ENCODE measurements at places on chromosomes 7 and 10.

DNA sequence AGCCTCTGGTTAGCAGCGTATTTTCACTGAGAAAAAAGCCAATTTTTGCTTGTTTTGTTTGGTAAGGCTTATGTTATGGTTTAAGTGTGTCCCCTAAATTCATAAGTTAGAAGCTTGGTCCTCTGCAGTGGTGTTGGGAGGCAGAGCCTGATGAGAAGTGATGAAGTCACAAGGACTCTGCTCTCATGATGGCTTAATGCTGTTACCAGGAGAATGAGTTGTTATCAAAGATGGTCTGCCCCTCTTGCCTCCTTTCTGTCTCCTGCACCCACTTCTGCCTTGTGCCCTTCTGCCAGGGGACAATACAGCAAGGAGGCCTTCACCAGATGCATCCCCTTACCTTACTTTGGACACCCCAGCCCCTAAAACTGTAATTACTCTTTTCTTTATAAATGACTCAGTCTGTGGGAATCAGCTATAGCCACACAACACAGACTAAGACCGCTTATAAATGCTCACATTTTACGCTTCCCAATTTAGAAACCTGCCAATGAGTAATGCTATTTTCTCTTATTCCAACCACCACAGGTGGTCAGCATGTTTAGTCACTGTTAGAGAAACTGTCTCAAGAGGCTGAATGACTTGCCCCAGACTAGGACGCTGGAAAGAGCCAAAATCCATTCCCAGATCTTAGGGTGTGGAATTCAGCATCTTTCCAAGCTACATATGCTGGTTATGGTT, 6.1 kb upstream of the PKD1L1 start:
- no peak for DNase-seq

DNA sequence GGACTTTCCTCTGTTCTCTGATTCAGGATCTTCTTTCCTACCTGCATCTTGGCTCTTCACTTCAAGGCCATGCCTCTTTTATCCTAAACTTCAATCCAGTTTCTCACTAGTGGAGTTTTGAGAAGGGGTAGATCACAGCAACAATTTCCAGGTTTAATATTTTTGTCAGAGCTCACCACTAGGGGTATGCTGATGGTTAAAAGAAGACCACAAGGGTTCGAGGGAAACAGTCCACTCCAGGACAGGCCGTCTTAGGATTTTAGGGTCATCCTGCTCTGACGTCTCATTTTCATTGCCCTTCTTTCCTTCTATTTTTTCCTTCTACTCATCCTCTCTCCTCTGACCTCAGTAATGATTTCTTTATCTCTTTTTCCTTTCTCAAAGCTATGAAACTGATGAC, 11.3 kb downstream of the STAG3 start:
- no peak for DNase-seq

- DNase-seq: no peak
Observed at GRCh38 chr7:98137826-98138151, 31.1 kb downstream of the LMTK2 start.

DNA sequence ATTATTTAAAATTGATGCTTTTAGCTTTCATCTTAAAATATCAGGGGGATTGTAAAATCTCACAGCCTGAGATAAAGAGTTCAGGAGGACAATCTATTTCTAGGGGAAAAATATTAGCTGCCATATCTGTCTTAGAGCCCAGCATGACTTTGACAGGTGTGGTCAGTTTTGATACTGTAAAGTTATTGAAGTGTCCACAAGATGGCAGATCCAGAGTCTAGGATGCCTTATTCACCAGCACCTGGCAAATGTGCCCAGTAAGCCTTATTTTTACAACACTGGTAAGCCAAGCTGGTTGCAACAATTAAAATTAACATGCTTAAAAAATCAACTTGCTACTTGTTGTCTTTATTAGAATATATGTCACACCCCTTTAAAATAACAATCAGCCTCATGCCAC, 579.3 kb downstream of the SH2D4B start:
- DNase-seq: no peak

DNA sequence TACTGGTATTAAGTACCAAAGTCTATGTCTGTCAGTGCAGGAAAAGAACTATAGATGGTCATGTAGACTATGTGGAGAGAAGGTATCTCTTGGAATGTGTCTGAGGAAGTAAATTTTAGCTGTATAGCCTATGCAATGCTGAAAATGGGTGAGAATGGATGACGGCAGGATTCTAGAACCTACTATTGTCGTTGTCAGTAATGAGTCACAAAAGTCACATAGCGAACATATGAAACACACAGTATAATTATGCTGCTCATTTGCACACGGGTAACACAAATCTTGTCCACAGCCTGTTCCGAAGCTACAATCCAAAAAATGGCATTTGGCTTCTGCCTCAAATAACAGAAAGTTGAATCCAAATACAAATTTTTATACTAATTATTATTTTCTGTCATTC, 33.6 kb upstream of the KMT2E start:
- DNase-seq: no peak

DNA sequence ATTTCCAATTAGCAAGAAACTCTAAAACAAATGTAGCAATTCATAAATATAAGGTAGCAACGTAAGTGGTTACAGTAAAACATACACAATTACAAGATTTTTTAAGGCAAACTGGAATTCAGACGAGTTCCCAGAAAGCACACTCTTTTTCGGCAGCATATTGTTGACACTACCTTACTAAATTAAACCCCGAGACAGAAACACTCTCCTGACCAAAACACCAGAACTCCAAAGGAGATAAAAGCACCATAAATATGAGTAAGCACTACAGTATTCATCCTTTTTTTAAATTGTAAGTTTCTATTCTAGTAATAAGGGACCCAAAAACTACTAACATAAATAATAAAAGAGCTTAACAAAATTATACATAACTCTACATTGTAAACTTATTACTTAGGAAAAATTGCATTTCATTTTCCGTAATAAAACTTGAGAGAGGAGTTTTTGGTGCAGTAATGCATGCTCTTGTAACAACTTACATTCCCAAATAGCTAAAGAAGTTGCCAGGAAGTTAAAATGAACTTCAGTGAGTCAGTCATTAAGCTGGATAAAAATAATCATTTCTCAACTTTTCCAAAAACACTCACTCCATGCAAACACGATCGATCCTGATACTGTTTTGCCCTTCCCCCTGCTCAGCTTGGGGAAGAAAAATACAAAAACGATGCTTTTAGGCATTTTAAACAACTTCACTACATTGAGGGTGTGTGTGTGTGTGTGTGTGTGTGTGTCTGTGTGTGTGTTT, 2.0 kb downstream of the PIP4K2A start:
- DNase-seq: no peak

DNA sequence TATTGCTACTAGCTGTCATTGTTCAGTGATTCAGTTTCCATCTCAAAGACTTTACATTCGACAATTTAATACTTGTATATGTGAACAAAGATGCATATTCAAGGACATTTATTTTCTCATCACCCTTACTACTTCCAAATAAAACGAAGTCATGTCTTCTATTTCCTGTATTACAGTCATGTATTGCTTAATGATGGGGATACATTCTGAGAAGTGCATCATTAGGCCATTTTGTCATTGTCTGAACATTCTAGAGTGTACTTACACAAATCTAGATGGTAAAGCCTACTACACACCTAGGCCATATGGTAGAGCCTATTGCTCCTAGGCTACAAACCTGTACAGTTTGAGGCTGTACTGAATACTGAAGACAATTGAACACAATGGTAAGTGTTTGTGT, 6.5 kb downstream of the C10orf95 start:
- no peak for DNase-seq

DNA sequence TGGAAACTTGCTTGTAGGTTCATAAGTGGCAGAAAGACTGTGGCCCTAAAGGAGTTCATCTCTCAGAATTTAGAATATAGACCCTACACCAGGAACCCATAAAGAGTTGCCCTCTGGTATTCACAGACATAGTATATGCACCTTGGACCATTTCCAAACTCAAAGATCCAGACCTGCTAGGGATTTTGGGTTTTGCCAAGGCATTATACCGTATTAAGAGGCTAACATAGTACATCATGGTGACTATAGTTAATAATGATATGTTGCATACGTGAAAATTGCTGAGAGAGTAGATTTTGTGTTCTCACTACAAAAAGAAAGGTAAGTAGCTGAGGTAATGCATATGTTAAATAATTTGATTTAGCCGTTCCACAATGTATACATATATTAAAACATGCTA, 13.9 kb downstream of the IFIT3 start:
- DNase-seq: no peak

DNA sequence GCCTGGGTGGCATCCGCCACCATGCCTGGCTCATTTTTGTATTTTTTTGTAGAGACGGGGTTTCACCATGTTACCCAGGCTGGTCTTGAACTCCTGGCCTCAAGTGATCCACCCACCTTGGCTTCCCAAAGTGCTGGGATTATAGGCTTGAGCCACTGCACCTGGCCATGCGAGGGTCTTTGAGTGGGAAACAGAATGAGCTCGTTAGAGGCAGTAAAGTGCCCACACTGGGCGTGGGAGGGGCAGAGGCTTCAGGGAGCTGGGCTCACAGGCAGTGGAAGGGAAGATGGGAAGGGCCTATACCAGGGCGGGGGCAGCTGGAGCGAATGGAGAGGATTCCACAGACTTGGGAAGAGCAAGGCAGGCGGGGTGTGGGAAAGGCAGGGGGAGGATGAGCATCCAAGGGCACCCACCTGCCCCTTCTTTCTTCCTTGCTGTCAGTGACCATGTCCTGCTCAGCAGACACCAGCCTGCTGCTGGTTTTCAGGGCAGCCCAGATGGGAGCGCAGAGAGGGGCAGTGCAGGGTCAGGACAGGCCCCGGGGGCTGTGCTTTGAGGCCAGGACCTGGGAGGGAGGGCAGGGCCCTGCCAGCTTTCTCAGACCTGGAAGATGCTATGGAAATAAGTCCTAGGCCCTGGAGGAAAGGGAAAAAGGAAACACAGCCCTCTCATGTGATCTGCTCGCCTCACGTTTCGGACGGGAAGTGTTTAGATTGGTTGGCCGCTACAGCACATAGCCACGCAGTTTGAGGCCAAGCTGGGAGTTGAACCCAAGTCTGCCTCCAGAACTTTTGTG, 4.2 kb downstream of the FZD9 start:
- DNase-seq: no peak

DNA sequence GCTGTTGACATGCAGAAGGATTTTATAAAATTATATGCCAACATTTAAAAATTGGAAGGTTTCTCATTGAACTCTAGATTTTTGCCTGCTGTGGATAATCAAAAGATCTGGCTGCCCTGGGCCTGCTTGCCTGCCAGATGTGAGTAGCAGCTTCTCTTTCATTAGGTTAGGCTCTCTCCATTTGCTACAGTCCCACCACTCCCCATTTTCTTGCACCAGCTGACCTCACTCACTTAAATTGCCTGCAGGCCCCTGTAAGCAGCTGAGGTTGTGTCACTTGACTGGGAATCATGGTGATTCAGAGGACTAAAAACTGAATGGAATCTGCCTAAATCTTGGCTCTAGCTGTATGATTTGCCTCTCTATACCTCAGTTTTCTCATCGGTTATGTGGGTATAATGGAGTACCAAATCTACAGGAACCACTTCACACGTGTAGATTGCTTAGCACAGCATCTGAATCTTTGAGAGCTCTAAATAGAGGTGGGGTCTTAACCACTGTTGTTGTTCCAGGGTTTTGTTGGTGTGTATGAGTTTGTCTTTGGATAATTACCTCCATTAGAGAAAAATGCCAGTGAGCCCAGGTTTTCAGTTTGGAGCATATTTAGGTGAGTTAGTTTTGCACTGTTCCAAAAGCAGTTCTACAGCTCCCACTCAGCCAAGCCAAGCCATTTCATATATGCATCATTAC, 18.6 kb upstream of the RAPGEF5 start:
- no peak for DNase-seq

- no peak for DNase-seq
Observed at GRCh38 chr7:49023345-49024328, 99.3 kb downstream of the CDC14C start.

GRCh38 chr10:43890124-43890523, 241.4 kb upstream of the ZNF32 start:
- DNase-seq: no peak

DNA sequence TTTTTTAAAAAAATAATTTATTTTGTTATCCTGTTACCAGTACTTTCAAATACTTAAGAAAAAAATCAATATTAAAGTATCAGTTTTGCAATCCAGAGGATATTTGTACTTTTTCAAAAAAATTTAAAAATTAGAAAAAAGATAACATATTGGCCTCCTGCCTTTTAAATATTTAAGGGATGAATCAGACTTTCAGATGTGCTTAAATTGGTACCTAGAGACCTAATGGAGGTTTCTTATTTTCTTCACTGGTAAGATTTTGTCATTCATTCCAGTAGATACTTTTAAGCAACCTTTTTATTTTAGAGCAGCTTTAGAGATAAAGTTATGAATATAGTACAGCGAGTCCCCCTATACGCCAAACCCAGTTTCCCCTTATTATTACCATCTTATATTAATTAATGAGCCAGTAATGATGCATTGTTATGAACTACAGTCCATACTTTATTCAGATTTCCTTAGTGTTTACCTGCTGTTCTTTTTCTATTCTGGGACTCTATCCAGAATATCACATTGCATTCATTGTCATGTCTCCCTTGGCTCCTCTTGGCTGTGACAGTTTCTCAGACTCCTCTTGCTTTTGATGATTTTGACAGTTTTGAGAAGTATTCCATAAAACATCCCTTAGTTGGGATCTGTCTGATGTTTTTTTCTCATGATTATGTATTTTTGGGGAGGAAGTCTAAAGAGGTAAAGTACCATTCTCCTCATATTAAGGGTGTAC, 34.2 kb downstream of the BICC1 start:
- DNase-seq: no peak

DNA sequence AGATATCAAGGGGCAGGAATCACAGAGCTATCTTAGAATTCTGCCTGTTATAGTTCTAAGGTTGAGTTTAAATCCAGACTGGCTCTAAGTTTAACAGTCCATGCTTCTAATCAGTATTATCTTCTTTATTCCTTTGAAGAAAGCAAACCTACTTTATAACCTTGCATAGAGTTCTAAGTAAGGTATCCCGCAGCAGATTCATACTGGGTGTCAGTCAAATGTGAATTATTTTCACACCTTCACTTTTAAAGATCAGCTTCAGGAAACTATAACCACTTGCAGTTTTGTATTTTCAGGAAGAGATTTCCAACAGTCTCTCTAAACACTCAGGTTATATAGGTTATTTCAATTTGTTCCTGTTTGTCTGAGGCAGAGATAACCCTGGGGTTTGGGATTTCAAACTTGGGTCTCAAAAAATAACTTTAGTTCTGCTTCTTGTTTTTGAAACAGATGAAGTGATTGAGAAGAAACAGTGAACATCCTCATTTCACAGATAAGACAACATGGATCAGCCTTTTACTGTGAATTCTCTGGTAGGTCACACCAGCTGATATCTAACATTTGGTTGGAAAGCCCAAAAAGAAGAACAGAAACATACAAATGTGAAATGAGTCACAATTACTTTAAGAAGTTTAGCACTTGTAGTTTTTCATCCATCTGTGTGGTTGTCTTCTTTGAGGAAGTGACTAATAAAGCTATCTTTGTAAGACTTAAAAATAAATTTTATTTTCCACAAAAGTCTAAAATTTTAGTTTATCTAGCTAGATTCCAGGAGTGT, 21.4 kb downstream of the STAMBPL1 start:
- no peak for DNase-seq

GRCh38 chr10:97333601-97334369, 744 bp downstream of the FRAT2 start:
- peak; percentile 48 for DNase-seq
